ENCODE measurements at places on chromosomes 4 and X.

DNA sequence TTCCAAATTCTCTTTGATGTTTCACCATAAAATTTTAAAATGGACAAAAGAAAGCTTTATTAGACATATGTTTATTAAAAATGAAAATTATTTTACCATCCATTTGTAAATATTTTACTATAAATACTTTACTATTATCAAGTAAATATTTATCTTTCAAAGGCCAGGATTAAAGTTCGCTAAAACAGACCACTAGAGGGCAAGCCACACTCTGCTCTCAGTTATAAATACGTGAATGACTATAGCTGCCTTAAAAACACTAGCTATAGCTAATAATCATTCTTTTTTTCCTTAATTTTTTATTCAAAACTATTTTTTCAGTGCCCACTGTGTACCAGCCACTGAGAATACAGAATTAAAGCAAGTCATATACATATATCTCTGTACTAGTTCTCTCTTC, 38.6 kb downstream of the UNC5C start:
- no peak for DNase-seq

- DNase-seq: no peak
Measured at GRCh38 chr4:77433418-77433733, 172.2 kb upstream of the CXCL13 start.

GRCh38 chrX:17553469-17553868, 178.5 kb downstream of the NHS start:
- no peak for DNase-seq

DNA sequence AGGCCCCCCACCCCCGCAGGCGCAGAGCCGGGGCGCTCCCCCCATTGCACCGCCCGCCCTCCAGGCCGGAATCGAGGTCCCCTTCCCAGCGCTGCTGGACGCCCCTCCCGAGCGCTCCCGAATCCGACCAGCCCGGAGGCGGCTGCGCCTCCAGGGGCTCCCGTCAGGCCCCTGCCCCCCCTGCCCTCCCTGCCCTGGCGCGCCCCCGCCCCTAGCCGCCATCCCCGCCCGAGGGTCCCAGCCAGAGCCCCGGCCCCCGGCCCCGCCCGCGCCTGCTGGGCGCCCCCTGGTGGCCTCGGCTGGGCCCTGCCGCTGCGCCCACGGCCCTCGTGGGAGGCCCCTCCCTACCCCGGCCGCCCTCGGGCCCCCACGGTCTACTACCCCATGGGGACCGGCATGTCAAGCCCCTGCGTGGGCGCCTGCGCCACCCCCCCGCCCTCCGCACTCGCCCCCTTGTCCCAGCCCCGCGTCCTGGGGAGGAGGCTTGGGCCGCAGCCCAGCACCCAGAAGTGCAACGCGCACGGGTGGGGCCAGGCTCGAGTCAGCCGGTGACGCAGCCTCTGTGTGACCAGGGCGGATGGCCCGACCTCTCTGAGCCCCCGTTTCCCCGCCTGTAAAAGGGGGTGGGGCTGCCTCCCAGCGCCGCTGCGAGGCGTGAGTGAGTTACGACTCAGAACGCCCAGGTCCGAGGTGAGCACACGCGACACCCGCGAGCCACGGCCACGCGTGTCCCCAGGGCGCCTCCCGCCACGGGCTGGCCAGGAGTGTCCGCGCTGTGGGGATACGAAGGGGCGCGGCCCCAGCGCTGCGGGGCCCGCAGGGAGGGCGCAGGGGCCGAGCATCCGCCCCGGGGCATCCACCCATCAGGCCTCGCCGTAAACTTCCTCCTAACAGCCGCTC, 104.9 kb downstream of the FAM53A start:
- DNase-seq: peak; percentile 91

DNA sequence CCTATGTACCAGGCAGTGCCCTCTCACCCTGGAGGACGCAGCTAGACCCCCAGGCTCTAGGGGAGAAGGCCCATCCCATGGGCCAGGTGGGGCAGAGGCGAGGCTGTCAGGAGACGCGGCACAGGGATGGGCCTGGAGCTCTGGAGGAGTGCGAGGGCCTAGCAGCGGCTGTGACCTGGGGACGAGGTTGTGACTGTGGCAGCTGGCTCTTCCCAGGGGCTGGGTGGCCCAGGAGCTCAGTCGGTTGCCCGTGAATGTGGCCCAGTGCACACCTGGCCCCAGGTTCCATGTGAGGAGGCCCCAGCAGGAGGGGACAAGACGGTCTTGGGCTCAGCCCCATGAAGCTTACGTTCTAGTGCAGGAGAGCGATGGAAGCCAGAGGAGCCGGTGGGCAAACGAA, 31.0 kb upstream of the ADRA2C start:
- no peak for DNase-seq

DNA sequence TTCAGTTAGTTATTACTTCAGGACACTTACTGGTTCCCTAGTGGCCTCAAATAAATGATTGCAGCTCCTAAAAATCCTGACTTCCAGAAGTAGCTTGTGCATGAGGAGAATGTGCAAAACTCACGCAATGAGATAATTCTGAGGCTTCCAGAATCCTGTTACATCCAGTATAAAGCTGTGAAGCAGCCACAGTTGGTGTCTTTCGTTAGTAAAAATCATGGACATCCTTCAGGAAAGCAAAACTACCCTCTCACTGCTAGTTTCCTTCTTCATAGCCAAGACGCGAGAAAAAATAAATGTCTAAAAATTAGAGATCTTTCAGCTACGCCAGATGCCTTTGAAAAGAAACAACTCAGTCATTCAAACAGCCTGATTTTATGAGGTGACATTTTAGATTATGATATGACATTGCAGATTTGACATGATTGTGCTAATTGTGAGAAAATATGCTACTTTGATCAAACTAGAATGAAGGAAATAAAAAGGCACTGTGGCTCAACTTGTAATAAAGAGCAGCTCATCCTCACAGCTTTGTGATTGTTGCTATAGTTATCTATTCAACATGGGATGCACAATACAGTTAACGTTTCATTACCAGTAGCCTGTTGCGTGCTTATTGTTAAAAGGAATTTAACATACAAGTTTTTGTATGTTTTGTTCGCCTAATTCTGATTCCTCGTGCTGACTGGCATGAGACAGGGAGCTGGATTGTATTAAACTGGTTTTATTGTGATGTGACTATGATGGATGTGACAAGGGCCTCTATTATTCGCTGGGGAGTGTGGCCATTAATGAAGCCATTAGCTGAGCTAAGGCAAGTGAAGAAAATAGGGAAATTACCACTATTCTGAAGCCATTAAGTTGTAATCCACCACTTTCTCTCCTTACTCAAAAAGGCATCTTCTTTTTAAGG, 40.5 kb downstream of the AFF2 start:
- DNase-seq: no peak

- no peak for DNase-seq
Measured at GRCh38 chr4:111992351-111993168, 152.7 kb upstream of the FAM241A start.

DNA sequence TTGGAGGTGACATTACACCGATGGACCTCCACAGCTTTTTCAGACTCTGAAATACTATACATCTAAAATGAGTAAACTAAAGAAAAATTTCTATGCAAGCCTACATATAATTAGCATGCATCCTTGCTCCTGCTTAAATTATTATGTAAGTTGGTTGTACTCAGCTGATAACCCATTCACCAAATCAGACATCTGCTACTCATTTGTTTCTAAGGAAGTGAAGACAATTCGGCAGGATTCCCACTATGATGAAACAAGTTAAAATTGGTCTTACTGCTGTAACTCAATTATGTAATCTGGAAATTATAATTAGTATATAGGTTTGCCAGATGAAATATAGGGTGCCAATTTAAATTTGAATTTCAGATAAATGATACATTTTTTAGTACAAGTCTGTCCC, 59.5 kb upstream of the FGF13 start:
- no peak for DNase-seq

- DNase-seq: no peak
Measured at GRCh38 chr4:123144616-123145015, 222.2 kb upstream of the NUDT6 start.

GRCh38 chr4:97984545-97985131, 158.6 kb downstream of the STPG2 start:
- no peak for DNase-seq

DNA sequence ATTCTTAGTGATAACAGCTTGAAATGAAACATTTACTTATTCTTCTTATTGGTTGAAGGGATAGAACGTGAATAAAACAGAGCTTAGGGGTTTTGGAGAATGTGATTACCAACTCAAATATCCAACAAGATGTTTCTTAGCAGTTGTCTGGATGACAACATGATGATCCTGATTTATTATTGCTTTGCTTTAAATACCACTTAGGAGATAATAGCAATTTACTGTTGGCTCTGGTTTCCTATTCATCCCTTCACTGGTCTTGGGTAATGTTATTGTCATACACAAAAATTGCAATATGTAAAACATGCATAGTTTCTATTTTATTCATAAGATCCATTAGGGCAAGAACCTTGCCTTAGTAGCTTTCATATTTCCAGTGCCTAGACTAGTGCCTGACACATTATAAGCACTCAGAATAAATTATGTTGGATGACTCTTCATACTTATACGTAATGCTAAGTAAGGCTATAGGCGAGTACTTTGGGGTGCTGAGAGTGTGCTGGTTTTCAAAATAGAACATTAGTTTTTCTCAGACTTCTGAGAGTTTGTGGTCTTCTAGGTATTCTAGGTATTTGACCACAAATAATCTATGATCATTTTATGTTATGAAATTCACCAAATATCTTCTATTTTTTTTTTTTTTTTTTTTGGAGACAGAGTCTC, 58.6 kb upstream of the PGRMC2 start:
- DNase-seq: no peak

DNA sequence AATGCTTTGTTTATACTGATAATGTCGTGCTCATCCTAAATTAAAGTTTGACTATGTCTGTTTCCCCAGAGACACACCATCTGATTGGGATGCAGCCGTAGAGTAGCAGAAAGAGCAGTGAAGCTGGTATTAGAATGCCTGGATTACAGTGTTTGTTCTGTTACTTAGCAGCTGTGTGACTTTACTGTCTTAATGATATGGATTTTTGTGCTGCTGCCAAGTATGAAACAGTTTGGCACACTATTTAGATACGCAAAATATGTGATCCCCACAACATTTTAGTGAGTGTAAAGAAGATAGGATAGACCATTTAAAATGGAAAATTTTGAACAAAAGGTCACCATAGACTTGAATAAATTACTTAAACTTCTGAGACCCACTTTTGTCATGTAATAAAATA, 1.2 kb upstream of the CHIC1 start:
- no peak for DNase-seq

DNA sequence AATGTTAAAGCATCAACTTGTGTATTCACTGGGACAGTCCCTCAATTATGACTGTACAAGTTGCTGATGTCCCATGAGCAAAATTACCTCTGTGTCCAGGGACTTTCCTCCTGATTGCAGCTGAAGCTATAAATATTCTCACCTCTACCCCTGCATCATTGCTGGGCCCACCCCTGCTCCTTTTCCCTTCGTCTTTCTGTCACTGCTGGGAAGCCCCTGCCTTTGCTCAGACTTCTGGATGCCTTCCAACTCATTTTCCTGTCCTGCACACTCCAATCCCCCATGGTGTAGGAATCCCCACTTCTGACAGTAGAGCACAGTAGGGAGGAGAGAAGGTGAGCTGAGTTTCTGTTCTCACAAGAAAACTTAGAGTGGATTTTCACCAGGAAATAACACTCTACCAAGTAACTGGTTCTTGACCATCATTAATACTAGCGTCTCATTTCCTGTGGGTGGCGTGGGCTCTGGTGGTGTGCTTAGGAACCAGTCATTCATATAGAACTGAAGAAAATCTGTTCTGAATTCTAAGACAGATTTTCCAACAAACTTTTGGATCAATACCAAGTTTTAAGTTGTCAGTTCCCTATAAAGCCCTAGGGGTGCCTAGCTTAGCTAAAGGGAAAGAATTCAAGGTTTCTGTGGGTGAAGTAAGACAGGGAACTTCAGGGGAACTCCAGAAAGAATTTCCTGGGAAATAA, 136.2 kb upstream of the MED14 start:
- DNase-seq: no peak

GRCh38 chr4:184475096-184475461, 729 bp upstream of the IRF2 start:
- DNase-seq: peak; percentile 47

GRCh38 chrX:107571296-107571998, 56.9 kb upstream of the PRPS1 start:
- no peak for DNase-seq

DNA sequence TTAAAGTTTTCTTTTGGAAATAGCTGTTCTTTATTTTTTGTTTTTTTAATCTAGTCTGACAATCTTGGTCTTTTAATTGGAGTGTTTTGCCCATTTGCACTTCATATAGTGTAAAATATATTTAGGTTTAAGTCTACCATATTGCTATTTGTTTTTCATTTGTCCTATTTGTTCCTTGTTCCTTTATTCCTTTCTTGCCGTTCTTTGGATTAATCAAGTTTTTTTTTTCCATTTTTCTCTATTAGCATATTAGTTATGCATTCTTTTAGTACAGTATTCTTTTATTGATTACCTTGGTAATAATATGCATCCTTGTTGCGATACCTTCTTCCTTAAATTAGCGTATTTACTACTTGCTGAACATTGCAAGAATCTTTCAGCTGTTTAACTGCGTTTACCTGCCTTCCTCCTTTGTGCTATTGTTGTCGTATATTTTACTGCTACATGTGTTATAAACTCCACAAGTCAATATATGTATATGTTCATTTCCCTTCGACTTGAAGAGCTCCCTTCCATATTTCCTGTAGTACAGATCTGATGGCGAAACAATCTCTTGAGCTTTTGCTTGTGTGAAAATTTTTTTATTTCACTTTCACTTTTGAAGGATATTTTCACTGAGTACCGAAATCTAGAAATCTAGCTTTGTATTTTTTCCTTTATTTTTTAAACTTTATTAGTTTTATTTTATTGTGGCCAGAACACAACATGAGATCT, 23.9 kb upstream of the RNF212 start:
- no peak for DNase-seq

DNA sequence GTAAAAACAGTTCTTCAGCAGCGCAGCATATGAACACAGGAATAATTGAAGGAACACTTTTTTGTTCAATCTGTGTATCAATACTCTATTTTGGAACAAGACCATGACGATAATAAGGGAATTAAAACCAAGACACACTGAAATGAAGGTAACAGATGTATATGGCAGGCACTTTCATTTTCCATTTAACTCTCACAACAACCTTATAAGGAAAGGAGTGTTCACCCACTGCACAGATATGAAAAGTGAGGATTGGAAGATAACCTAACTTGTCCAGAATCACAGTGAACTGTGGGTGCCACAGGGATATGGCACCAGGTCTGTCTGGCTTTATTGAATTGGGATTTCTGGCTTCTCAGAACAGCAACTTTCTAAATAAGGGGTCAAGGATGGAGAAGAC, 153.3 kb downstream of the MID1IP1 start:
- no peak for DNase-seq

- no peak for DNase-seq
Measured at GRCh38 chr4:153634738-153635353, 49.2 kb upstream of the TLR2 start.

DNA sequence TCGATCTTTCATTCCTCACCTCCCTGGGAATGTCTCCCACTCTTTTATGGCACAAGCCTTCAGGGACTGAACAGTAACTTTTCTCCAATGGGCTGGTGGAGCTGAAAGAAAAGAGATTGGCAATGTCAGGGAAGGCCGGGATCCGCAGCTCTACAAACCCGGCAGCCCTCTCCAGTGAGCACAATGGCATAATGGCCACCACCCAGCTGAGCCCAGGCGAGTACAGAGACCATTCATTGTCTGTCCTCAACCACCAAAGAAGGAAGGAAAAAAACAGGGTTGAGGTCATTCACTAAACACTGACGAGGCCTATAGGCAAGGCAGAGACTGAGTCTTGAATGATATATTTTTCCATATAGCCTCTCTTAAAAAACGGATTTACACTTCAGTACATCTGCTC, 3.6 kb downstream of the GEMIN8 start:
- no peak for DNase-seq

- DNase-seq: no peak
Measured at GRCh38 chr4:13981499-13981898, 354.0 kb upstream of the BOD1L1 start.

All from left ventricle myocardium superior (tissue), 1 donor.